ENCODE measurements at places on chromosomes 11 and 22.

DNA sequence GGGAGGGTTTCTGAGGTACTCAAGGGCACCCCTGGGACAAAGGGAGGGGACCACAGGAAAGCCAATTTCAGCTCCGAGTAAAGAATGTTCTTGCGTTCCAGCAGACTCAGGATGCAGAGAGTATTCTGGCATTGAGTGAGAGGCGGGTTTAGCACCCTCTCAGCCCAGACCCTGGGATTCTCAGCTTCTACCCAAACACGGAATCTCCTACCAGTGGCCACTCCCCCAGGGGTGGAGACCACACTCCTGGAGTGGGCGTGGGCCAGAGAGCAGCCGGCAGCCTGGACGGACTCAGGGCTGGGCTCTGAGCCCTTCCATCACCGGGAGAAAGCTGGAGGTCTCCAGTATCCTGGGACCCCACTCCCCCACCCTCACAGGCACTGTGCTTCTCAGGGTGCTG, 26.1 kb upstream of the TTLL12 start:
- H3K27ac ChIP-seq: no peak overlapping the region
- no peak overlapping the region for H3K4me3 ChIP-seq
- peaks cover 4% of the 10 kb centered on the region for H3K4me1 ChIP-seq
- DNase-seq: no peak

DNA sequence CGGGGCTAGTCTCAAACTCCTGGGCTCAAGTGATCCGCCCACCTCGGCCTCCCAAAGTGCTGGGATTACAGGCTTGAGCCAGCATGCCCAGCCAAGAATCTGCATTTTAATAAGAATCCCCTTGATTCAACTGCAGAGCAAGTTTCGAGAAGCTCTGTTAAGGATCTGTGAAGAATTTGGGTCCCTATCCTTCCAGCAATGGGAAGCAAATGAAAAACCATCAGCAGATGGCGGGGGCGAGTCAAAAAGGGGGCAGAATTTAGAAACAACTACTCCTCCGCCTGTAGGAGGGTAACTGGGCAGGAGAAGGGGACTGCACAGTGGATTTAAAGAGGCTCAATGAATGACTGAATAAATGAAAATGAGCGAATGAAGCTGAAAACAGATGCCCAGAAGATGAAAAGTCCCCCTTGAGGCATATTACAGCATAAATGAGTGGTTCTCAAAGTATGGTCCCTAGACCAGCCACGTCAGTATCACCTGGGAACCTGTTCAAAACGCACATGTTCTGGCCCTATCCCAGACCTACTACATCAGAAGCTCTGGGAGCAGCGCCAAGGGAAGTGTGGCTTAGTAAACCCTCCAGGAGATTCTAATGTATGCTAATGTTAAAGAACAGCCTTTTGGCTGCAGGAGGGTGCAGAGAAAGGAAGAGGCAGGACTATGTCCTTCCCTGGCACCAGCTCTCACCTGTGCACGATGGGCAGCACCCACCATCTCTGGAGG, 15.0 kb downstream of the VWCE start:
- H3K4me3 ChIP-seq: no peak overlapping the region
- no peak overlapping the region for H3K27ac ChIP-seq
- DNase-seq: no peak
- no peaks in the 10 kb centered on the region for H3K27me3 ChIP-seq

- no peak overlapping the region for H3K27ac ChIP-seq
- no peak for DNase-seq
- H3K4me3 ChIP-seq: no peak overlapping the region
- no peaks in the 10 kb centered on the region for H3K27me3 ChIP-seq
- no peaks in the 10 kb centered on the region for H3K36me3 ChIP-seq
Observed at GRCh38 chr11:69471729-69472540, 9.5 kb upstream of the LINC01488 start.

- H3K27me3 ChIP-seq: peaks cover 3% of the 10 kb centered on the region
- no peaks in the 10 kb centered on the region for H3K4me1 ChIP-seq
- no peaks in the 10 kb centered on the region for H3K36me3 ChIP-seq
- H3K4me3 ChIP-seq: no peak within 1 kb of the TSS
Observed at GRCh38 chr11:117796872-117797529, at the start of gene DSCAML1. DSCAML1 (minus strand) TSS chr11:117797216; CDS start chr11:117797079, 137 bp downstream.

DNA sequence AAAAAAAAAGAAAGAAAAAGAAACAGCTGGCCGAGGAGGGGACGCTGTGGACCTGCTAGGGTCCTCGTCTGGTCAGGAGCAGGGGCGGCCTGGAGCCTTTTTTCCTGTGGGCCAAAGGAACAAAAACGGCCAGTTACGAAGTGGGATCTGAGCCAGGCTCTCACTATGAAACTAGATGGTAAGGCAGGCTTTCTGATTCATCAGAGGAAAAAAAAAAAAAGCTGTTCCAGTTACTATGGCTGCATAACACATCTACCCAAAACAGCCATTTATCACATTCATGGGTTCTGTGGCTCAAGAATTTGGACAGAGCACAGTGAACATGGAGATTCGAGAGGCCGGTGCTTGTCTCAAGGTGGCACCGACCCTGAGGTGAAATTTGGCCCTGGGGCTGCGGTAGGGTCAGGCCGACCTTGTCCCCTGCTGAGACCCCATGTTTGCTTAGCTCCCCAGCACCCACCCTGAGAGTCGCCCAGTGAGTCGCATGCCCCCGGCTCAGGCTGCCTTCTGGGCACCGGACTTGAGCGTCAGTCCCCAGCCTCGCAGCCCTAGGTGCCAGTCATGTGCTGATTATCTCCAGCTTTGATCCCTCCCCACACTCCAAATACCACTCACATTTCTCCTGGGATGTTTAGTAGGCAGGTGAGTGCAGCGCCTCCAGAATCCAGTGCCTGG, 34.2 kb downstream of the MRGPRD start:
- no peak overlapping the region for H3K27ac ChIP-seq
- H3K4me1 ChIP-seq: no peaks in the 10 kb centered on the region
- DNase-seq: no peak
- no peaks in the 10 kb centered on the region for H3K27me3 ChIP-seq
- H3K36me3 ChIP-seq: no peaks in the 10 kb centered on the region
- no peak overlapping the region for H3K4me3 ChIP-seq

DNA sequence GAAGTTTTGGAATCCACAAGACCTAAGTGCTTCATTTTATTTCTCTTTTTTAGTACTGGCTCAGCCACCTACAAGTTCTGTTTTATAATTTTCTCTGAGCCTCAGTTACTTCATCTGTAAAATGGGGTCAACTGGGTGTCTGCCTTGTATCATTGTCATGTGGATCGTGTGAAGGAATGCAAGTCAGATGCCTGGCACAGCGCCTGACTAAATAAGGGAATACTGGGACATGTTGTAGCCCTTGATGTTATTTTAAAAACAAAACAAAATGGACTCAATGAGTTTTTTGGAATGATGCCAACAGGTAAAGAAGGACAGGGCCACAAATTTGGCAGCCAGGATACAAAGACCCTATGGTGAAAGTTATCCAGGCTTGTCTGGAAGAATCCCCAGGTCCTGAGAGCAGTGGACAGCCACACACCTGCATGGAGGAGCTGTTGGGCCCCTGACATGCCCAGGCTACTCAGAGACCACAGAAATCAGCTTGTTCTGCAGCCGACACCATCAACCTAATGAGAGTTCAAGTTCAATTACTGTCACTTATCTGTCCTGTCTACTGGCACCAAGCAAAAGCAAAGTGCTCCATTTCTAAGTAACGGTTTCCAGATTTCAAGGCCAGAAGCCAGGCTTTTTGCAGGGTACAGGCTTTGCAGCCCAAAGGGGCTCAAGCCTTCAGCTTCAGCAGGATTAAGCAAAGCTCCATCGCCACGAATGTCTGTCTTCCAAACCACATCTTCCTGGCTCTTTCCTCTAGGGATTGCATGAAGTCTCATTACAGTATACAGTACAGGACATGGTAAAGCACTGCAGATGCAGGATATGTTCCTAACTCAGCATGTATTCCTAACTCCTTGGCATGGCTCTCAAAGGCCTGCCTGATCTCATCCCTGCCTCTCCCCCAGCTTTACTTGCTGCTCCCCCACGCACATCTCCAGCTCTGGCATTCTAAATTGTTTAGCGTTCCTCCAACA, 18.4 kb downstream of the DKK3 start:
- no peaks in the 10 kb centered on the region for H3K36me3 ChIP-seq
- no peak overlapping the region for H3K27ac ChIP-seq
- DNase-seq: no peak
- H3K4me3 ChIP-seq: no peak overlapping the region

GRCh38 chr22:44847892-44848291, 95.5 kb downstream of the ARHGAP8 start:
- no peak overlapping the region for H3K27ac ChIP-seq
- no peaks in the 10 kb centered on the region for H3K27me3 ChIP-seq
- DNase-seq: no peak
- no peak overlapping the region for H3K4me3 ChIP-seq

- no peaks in the 10 kb centered on the region for H3K27me3 ChIP-seq
- no peak overlapping the region for H3K4me3 ChIP-seq
- no peaks in the 10 kb centered on the region for H3K4me1 ChIP-seq
- H3K36me3 ChIP-seq: no peaks in the 10 kb centered on the region
- no peak overlapping the region for H3K27ac ChIP-seq
- DNase-seq: no peak
Observed at GRCh38 chr22:32339190-32340012, 18.3 kb upstream of the RFPL3 start.

GRCh38 chr11:10845589-10845988, 12.3 kb downstream of the ZBED5 start:
- no peaks in the 10 kb centered on the region for H3K4me1 ChIP-seq
- H3K27me3 ChIP-seq: no peaks in the 10 kb centered on the region
- no peak overlapping the region for H3K27ac ChIP-seq
- no peak for DNase-seq

DNA sequence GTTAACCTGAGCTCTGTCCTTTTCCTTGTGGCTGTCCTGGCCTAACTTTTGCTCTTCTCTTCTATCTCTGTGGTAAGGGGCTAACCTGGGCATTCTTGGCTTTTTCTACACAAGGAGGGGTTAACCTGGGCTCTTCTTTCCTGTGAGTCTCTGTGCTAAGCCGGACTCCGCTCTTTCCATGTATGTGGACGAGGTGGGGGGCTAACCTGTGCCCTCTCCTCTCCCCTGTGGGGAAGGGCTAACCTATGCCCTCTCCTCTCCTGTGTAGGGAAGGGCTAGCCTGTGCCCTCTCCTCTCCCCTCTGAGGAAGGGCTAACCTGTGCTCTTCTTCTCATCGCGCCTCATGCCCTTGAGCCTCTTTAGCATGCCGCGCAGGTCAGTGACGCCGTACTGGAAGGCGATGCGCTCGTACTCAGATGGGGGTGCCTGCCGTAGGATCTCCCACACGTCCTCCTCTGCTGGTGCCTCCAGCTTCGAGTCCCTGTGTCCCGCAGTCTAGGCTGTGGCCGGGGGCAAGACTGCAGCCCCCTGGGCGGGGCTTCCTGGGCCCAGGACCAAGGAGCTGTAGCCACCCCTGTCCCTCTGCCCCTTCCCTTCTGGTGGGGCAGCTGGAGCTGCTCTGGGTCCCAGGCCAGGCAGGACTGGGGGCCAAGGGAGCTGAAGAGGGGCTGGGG, 6.5 kb downstream of the MYBPC3 start:
- H3K27me3 ChIP-seq: no peaks in the 10 kb centered on the region
- H3K36me3 ChIP-seq: no peaks in the 10 kb centered on the region
- H3K4me1 ChIP-seq: no peaks in the 10 kb centered on the region
- no peak for DNase-seq
- no peak overlapping the region for H3K4me3 ChIP-seq
- H3K27ac ChIP-seq: no peak overlapping the region

DNA sequence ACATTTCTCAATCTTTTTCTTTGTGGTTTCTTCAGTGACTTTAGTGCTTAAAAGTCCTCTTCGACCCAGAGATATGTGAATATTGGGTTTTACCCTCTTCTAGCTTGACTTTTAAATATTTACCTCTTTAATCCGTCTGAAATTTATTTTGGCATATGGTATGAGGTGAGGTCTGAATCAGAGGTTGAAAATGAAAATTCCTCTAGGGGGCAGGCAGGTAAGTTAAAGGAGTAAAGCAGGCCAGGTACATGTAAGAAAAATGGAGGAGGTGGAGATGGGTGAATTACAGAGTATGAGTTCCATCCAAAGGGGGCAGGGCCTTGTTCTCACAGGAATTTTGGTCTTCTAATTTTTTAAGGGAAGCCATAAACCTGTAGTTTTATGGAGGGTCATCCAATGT, 263.8 kb upstream of the NARS2 start:
- H3K27me3 ChIP-seq: peaks cover 12% of the 10 kb centered on the region
- H3K36me3 ChIP-seq: no peaks in the 10 kb centered on the region
- H3K4me1 ChIP-seq: no peaks in the 10 kb centered on the region

DNA sequence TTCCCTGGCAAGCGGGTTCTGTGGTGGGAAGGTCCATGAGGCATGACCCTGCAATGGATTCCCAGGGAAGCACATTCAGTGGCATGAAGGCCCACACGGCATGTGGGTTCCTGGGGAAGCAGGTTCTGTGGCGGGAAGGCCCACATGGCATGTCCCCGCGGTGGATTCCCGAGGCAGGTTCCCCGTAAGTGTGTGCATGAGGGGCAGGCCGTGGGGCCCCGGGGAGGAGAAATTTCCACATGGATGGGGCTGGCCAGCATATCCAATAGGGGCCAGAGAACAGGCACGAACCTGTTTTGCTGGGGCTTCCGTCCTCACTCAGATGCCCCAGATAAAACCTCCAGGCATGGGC, 83.7 kb downstream of the PHF21B start:
- H3K4me3 ChIP-seq: no peak overlapping the region
- H3K36me3 ChIP-seq: no peaks in the 10 kb centered on the region
- no peak for DNase-seq
- no peaks in the 10 kb centered on the region for H3K27me3 ChIP-seq
- H3K27ac ChIP-seq: no peak overlapping the region

- H3K4me1 ChIP-seq: no peaks in the 10 kb centered on the region
- H3K36me3 ChIP-seq: no peaks in the 10 kb centered on the region
- DNase-seq: no peak
- no peak overlapping the region for H3K4me3 ChIP-seq
Observed at GRCh38 chr11:129731316-129731715, 84.3 kb upstream of the TMEM45B start.

DNA sequence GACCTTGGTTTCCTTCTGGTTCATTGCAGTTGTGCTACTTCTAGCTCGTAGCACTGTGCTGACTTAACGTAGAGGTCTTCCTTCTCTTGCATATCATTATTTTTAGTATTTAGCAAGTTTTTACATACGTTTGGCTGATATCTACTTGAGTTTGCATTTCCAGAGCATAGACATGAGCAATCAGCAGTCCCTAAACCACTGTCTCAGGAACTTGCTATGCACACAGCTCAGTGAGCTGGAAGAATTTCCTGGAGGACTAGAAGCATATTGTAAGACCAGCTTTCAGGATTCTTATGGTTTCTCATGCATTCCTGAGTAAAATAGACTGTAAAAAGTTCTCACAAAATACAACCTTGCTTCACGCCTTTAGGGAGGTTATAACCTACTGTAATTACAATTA, 226.7 kb upstream of the PDGFD start:
- no peak for DNase-seq
- no peaks in the 10 kb centered on the region for H3K4me1 ChIP-seq
- H3K36me3 ChIP-seq: no peaks in the 10 kb centered on the region
- H3K27me3 ChIP-seq: no peaks in the 10 kb centered on the region
- no peak overlapping the region for H3K4me3 ChIP-seq

DNA sequence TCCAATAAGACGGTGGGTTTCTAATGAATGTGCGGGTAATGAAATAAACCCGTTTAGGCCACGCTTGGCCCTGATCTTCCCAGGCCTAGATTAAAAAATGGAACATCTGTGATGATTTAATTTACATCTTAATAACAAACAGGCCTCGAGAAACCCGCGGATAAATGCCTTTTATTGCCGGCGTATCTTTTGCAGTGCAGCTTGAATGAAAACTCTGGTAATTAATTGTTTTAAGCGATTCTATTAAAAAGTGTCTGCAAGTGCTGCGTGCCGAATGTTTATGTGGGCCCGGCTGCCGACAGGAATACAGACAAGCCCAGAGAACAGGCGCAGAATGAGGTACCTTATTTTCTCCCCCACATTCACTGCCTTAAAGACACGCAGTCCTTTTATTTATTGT, 420.7 kb downstream of the MN1 start:
- H3K4me1 ChIP-seq: no peaks in the 10 kb centered on the region
- H3K27me3 ChIP-seq: peaks cover 41% of the 10 kb centered on the region
- no peak overlapping the region for H3K27ac ChIP-seq
- no peaks in the 10 kb centered on the region for H3K36me3 ChIP-seq
- DNase-seq: no peak

Data from HCT116 (cell line).